Right atrium auricular region (tissue), 2 donors: ENCODE measurements at places on chromosomes 7 and 10. TPM values are rescaled to one million over a fixed set of nuclear protein-coding genes. Genes with fewer than 3 reads are reported as not detected.

SLC39A12 gene
- total RNA-seq, result not detected

RAB18 gene
- 31.1 TPM for total RNA-seq

LLCFC1 gene
- not detected for total RNA-seq

UCN3 gene
- not detected for total RNA-seq

ERV3-1 gene
- total RNA-seq, result 3.5 TPM

SYT15B gene
- 1.5 TPM for total RNA-seq

KMT2C gene
- 37.3 TPM for total RNA-seq

FAM25A gene
- not detected for total RNA-seq

CALCR gene
- total RNA-seq, result 0.15 TPM

CLEC5A gene
- 1.0 TPM for total RNA-seq

AMZ1 gene
- not detected for total RNA-seq

LRIT1 gene
- total RNA-seq, result not detected

ARHGEF5 gene
- 5.0 TPM for total RNA-seq

NEUROD6 gene
- total RNA-seq, result not detected

SDK1 gene
- 3.6 TPM for total RNA-seq
